ENCODE measurements at places on chromosomes 11 and 22.

DNA sequence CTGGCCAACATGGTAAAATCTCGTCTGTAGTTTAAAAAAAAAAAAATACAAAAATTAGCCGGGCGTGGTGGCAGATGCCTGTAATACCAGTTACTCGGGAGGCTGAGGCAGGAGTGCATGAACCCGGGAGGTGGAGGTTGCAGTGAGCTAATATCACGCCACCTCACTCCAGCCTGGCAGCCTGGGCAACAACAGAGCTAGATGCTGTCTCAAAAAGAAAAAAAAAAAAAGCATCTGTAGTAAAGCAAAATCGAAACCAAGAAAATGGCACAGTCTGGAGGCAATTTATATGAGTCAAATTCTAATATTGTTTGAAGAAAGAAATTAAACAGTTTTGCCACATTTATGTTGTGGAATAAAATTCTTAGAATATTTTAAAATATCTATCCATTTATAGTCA, 365.0 kb upstream of the CHORDC1 start:
- no peak for DNase-seq

DNA sequence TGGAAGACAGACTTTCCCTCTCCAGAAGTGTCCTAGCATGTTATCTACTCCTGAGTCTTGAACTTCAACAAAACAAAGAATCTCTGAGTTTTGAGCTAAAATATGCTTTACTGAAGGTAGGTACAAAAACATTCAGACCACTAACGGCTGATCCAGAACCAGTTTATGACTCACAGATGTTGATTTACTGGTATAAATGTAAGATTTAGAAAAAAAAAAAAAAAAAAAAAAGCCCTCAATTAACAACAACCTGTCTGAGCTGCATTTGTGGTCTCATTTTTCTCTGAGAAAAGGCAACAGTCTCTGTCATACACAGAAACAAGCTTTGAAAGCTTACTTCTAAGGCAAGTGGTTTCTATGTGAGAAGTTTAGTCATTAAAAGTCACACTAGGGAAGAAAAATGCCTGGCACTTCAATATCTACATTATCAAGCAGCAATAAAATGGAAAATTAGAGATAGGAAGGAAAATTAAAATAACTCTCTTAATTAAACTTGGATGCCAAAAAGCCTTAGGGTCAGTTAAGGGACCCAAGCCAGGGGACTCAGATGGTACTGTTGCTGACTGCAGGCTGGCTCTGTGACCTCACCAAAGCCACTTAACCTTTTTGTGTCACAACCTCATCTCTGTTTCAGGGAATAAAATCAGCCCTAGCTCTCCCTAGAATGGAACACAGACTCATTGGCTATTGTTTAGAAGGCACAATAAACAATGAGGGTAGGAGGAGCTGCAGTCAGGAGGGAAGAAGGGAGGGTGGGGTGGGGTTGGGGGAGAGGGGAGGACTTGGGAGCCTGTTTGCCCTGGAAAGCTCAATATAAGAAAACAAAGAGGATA, 61.7 kb downstream of the ETS1 start:
- no peak for DNase-seq

GRCh38 chr11:9573775-9574621, 528 bp downstream of the WEE1 start:
- DNase-seq, result no peak

GRCh38 chr11:71284525-71285092, 32.2 kb upstream of the SHANK2 start:
- DNase-seq, result no peak

- DNase-seq, result no peak
These were observed 38.3 kb upstream of the CREB3L1 start for GRCh38 chr11:46238967-46239800.

GRCh38 chr11:44531116-44531504, 34.4 kb upstream of the CD82 start:
- no peak for DNase-seq

- DNase-seq, result no peak
These were observed 48.3 kb downstream of the RPUSD4 start for GRCh38 chr11:126163074-126163700.

DNA sequence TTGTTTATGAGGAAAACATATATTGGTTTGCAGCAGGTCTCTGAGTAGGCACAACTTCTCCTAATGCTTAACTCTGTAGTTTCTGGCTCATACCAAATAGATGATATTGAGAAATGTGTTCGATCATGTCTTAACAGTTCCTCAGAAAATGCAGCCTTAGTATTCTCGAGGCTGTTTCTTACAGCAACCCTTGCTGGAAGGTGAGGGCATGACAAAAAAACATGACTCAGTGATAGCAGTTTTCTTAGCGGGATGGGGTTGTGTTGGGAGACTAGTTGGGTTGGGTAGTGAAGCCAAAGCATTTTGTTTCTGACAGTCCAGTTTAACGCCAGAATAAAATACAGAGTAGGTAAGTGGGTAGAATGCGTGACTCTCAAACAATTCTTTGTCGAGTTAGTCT, 94.7 kb upstream of the PARVA start:
- no peak for DNase-seq

- DNase-seq, result no peak
These were observed 67.3 kb downstream of the GAS2 start for GRCh38 chr11:22733475-22734248.

- DNase-seq, result no peak
These were observed 20.9 kb upstream of the DGCR8 start for GRCh38 chr22:20058989-20059770.

- DNase-seq, result no peak
These were observed 71.8 kb downstream of the TTC28 start for GRCh38 chr22:28607795-28608194.

GRCh38 chr11:99519095-99519494, 498.3 kb downstream of the CNTN5 start:
- DNase-seq, result no peak

DNA sequence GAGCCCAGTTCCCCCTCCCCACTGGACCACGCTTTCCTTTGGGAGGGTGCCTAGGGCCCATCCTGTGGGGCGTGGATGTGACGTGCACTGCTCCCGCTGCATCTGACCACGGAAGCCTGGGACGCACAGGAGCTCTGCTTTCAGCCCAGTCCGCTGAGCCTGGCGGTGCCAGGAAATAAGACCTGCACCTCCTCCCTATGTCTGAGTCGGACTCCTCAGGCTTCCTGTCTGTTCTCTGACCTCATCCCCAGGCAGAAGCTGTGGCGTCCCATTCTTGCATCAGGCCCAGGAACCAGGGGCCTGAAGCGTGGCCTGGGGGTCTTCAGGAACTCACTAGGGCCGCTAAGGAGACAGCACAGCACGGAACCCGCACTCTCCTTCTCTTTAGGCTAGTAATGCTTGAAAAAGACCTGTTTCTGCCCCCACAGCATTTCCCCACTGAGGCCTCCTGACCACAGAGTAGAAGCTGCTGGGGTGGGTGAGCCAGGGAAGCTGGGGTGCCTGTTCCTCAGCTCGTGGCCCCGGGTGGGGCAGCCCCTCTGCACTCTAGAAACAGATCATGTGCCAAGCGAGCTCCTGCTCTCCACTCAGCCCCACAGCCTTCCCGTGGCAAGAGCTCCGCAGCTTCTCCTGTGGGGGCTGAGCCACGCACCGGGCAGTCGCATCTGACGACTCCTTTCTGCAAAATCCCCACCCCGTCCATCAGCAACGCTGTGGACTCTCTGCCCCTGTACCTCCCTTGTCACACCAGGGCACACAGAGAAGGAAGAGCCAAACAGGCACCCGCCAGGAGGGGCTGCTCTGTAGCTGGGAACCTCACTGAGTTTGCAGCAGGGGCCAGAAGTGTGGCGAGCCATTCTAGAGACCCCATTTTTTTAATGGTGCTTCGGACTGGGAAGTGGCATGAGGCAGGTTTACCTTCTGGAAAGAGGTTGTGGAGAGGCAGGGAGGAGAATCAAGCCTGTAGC, 22.6 kb downstream of the MOV10L1 start:
- no peak for DNase-seq

DNA sequence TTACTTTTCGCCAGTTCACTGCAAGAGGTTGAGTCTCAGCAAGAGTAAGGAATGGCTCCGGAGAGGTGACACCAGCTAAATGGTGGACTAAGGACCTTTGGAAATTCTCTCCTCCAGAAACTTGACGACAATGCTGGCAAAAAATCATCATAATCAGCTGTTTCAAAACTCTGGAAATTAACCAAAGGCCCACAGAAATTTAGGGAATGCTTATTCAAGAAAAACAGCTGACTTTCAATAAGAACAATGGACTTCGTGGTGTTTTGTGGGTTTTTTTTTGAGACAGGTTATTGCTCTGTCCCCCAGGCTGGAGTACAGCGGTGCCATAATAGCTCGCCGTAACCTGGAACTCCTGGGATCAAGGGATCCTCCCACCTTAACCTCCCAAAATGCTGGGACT, 68.4 kb upstream of the SEPTIN5 start:
- no peak for DNase-seq

DNA sequence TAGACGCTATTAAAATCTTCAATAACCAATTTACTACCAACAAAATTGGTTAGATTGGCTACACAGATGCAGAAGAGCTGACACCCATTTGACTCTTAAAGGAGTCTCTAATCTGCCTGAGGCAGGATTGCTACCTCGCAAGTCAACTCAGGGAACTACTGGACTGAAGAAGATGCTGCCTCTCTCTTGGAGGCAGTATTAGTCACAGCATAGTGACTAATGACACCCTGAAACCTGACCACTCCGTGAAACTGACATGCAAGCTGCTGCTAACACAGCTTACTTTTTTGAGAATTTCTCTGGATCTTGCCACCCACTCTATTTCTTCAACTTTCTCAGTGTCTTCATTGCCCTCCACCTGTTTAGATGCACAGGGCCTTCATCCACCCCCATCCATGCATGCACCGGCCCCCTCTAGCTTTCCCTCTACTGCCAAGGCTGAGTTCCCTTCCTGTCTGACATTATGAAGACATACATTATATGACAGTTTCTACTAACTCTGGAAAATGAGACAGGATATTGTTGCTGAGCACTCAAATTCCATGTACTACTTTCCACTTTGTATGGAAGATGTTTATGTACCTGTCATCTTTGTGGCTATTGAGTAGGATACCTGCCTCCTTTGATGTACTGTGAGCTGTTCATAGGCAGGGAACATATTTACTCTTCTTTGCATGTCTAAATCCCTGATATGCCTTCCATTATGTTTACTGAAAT, 183.2 kb downstream of the MSANTD4 start:
- DNase-seq, result no peak

GRCh38 chr11:10486161-10486840, 31.2 kb downstream of the AMPD3 start:
- DNase-seq, result no peak

DNA sequence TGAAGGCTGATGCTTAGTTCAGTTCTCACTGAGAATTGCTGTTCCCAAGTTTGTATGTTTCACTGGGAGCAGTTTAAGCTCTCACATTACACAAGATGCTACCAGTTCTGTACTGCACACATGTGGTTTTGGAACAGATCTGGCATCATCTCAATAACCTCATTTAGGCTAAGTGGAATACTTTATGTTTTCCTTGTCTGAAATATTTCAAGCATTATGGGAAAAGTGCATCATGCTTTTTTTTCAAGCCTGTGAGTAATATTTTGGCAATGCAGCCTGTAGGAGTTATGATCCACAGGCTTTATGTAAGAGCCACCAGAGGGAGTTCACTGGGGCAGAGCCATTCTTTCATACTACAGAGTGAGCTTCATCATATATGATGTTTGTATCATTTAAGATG, 141.5 kb downstream of the OR4C45 start:
- DNase-seq, result no peak

- no peak for DNase-seq
These were observed 90.0 kb downstream of the CCDC81 start for GRCh38 chr11:86464509-86465221.

DNA sequence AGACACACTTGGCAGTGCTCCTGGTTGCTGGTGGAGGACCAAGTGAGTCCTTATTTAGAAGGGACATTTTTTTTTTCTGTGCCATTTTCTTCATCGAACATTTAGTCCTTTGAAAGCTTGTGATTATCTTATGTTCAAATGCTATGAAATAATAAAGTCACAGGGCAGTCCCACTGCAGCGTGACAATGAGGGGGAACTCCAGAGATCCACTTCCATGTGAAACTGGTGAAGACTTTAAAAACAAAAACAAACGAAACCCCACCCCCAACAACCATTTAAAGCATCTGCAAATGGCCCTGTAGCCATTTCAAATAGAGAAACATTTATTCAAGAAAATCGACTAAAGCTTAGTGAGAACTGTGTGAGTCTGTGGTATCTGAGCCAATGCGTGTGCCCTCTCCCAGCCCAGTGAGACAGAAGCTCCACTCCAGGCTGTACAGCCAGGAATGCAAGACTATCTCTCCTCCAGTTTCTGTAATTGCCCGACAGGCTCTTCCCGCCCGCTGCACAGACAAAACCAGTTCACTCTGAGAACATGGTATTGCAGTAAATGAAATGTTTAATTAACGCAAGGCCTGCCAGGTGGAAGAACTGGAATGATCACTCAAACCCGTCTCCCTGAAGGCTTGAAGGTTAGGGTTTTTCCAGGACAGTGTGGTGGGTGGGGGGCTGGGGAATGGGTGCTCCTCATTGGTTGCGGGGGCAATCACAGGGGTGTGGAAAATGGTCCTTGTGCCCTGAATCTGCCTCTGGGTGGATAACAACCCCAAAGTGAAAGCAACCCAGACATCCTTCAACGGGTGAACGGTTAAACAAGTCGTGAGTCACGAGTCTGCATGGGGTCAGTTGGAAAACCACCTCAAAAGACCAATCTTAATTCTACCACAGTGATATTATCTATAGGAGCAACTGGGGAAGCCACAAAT, 8.4 kb downstream of the KRTAP5-6 start:
- DNase-seq, result no peak

GRCh38 chr22:42613872-42614301, 796 bp downstream of the POLDIP3 start:
- no peak for DNase-seq

DNA sequence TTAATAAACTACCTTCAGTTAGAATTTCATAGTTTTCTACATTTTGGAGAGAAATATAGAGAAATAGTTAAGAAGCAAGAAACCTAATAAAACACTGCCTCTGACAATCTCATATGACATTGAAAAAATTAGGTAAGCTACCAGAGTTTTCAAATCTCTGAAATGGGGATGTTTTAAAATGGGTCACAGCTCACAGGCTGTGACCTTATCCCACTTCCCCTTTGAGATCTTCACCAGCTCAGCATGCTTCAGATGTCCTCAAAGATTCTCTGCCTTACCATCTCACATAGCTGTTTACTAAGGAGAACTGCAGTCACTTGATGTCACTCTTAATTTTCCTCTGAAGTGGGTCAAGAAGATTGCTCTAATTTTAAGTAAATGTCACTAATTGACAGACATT, 717.8 kb downstream of the JRKL start:
- DNase-seq, result no peak

DNA sequence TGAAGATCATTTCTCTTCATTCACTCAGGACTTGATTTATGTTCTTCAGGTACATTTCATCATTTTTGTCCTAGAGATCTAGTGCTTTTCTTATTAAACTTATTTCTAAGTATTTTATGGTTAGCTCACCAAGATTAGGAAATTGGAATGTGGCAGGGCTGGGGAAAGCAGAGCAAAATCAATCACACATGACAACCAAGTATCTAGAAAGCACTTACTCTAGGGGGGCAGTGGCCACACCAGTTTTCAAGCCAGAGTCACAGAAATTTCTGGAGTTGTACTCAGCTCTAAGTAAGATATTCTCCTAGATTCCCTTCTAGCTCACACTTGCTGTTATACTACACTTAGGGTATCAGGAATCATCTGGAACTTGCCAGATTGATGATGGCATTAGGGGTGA, 33.3 kb upstream of the MYEOV start:
- DNase-seq, result no peak

All from esophagus squamous epithelium (tissue), 5 donors.